ENCODE measurements at places on chromosomes 3 and 15.
A peak's percentile ranks its signal among the peaks of the same experiment; 100 is the strongest.

DNA sequence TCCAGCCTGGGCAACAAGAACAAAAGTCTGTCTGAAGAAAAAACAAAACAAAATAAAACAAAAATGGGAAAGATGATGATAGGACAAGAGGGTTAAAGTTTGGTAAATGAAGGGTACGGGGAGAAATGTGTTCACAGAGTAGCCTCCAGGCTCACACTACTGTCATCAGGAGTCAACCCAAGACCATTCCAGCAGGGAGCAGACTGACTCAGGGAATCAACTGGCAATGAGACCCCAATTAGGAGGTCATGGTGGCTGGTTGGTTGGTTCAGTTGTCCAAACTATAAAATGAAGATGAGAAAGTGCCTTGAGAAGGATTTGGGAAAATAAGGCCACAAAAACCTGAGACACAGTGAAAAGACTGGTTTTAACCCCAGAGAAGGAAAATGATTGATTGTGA lies 51.8 kb downstream of the KLHL6 start:
- DNase-seq, result no peak

DNA sequence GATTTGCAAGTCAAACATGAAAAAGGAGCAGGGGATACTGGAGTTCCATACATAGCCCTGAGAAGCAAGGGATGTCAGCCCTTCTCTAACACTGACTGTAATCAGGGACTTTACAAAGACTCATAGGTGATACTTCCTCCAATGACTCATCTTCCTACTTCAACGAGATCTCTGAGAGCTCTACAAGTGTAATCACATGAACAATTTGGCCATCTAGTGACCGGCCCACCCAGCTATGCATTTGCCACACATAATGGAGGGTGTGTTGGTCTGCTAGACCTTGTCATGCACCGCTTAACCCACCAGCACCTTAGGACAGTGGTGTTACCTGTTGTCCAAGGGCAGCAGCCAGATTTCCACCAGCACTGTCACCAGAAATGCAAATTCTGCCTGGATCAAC lies 75.3 kb downstream of the NCEH1 start:
- DNase-seq, result peak; percentile 4

DNA sequence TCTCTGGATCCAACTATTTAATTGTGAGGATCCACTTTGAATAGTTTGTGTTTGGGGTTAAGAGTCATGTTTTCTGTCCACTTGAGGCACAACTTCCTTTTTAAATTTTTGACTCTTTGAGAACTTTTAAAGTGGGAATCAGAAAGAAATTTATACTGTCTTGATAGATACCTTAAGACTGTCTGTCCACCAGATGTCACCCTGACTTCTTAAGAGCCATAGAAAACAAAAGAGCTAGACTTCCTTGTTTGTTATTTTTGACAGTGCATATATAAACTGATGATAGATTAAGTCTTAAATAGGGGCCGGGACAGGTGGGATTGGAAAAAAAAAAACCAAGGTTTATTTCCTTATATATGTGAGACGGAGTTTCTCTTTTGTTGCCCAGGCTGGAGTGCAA lies 52.1 kb upstream of the WDR72 start:
- DNase-seq, result no peak

DNA sequence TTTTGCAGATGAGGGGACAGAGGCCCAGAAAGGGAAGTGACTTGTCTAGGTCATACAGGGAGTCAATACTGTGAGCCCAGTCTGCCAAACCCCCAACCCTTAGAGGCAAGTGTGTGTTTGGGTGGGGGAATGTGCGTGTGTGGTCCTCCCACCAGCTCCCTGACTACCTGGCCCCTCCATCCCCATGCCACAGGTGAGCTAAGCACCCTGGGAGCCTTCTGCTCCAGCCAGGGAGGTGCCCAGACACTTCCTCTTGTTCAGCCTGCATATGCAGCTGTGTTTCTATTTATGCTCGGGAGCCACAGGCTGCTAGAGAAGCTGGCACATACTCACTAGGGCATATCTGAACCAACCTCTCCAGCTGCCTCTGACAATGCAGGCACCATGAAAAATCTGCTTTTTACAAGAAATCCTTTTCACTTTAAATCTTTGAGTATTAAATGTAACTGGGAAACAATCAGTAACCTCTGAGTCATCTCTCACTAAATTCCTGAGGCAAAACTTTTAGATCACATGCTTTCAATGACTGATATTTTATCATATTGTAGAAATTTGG lies 20.7 kb downstream of the TBC1D2B start:
- peak; percentile 46 for DNase-seq

- peak; percentile 88 for DNase-seq
Observed at GRCh38 chr15:52179278-52180195, 11.7 kb downstream of the GNB5 start.

DNA sequence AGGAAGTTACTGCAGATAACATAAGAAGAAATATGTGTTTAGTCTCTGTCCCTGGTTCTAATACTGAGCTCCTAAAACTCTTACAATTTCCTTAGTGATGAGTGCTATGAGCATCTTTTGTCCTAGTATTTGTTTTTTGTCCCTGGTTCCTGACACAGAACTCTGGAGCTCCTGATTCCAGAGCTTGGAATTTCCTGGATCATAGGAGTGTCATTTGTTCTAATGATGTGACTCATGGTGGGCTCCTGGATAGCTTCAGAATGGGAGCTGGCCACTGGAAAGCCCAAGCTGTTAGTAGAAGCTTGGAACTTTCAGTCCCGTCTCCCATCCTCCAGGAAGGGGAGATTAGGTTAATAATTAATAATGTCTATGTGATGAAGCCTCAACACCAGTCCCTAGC lies 98.2 kb downstream of the CNTN6 start:
- no peak for DNase-seq

GRCh38 chr3:42659451-42660130 lies 6.1 kb downstream of the ZBTB47 start:
- DNase-seq, result no peak

DNA sequence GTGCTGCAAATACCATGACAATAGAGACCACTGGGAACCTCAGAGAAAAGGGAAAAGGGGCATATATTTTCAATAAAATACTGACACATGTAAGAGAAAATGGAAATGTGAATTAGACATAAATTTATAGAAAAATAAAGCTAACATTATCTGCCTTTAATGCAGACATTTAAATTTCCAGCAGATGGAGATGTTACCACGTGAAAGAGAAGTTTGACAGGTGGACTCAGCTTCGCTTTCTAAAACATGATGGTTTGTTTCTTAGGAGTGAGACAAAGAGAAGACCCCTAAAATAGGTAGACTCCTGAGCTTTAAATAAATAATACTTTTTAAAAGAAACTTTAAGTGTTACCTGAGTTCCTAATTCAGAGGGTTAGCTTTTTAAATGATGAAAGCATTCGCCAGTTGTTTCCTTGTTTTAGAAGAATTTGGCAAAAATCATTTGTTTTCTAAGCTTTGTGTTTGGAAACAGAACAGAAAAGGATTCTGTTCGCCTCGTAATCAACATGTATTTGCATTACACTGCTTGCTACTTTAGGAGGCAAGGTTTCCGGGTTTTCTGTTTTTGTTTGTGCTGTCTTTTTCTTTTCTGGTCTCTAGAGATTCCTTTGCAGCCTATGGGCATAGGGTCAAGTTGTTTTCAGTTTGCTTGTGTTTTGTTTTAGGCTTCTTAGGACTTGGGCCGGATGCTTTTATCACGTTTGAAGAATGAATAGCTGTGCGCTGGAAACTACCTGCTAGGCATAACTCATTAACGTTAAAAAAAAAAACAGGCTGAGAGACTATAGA lies 271.4 kb downstream of the THSD4 start:
- DNase-seq, result peak; percentile 10

Data from CD4-positive, alpha-beta T cell treated with Interleukin-4 for 4 hours (primary cell).